ENCODE measurements at places on chromosomes 12 and 14. TPM values are rescaled to one million over a fixed set of nuclear protein-coding genes. Genes with fewer than 3 reads are reported as not detected.

- no peak overlapping the region for H3K4me3 ChIP-seq
- H3K36me3 ChIP-seq, result no peaks in the 10 kb centered on the region
- DNase-seq, result no peak
- H3K27me3 ChIP-seq, result no peaks in the 10 kb centered on the region
These were observed 176.9 kb upstream of the FBXO33 start for GRCh38 chr14:39609119-39609518.

DNA sequence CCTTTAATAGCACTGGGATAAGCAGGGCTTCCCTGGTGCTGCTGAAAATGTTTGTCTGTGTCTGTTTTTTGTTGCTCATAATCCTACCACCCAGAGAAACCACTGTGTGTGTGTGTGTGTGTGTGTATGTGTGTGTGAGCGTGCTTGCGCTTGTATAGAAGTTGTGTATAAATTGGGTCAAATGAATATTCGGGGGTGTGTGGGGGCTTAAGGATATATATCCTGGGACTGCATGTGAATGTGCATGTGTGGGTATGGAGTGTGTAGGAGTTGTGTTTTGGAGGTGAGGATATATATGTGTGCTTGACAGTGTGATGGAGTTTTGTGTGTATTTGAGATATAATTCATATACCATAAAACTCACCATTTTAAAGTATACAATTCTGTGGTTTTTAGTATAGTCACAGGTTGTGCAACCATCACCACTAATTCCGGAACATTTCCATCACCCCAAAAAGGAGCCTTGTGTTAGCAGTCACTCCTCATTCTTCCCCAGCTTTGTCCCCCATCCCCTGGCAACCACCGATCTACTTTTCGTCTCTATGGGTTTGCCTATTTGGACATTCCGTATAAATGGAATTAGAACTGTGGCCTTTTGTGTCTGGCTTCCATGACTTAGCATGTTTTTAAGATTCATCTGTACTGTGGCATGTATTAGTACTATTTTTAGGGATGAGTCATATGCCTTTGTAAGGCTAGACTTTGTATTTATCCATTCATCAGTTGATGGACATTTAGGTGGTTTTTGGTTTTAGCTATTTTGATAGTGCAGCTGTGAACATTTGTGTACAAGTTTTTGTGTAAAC, 25.6 kb downstream of the TCTN1 start:
- no peaks in the 10 kb centered on the region for H3K36me3 ChIP-seq
- peak overlapping the region; percentile 39 for H3K27ac ChIP-seq
- no peak for DNase-seq
- H3K4me1 ChIP-seq, result no peaks in the 10 kb centered on the region

Gene ACOT6
- not detected for total RNA-seq

GRCh38 chr12:124434354-124434753, 133.1 kb downstream of the NCOR2 start:
- H3K27ac ChIP-seq, result no peak overlapping the region
- no peak overlapping the region for H3K4me3 ChIP-seq
- H3K4me1 ChIP-seq, result peaks cover 25% of the 10 kb centered on the region

DNA sequence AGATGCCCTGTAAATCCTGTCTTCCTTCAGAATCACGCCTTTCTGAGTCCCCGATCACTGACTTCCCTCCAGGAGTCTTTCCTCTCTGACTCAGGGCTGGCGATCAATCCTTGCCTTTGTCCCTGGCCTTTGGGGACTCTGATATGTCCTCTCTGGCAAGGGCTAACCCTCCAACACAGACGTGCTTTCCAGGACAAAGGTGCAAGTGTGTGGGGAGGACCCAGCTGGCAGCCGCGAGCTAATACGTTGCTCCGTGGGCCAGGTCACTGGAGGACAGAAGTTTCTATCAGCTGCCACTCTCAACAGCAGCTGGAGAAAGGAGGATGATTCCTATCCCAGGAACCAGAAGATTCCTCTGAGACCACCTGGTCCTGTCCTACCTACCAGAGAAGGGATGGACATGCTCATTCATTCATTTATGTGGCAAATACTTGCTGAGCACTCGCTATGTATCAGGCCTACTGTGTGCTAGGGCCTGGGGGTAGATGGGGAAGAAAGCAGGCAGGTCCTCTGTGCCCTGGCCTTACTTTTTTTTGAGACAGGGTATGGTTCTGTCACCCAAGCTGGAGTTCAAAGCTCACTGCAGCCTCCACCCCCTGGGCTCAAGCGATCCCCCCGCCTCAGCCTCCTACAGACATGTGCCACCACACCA, 8.5 kb upstream of the SCARB1 start:
- no peak for DNase-seq
- no peak overlapping the region for H3K27ac ChIP-seq
- H3K4me3 ChIP-seq, result no peak overlapping the region
- no peaks in the 10 kb centered on the region for H3K36me3 ChIP-seq
- no peaks in the 10 kb centered on the region for H3K4me1 ChIP-seq

DNA sequence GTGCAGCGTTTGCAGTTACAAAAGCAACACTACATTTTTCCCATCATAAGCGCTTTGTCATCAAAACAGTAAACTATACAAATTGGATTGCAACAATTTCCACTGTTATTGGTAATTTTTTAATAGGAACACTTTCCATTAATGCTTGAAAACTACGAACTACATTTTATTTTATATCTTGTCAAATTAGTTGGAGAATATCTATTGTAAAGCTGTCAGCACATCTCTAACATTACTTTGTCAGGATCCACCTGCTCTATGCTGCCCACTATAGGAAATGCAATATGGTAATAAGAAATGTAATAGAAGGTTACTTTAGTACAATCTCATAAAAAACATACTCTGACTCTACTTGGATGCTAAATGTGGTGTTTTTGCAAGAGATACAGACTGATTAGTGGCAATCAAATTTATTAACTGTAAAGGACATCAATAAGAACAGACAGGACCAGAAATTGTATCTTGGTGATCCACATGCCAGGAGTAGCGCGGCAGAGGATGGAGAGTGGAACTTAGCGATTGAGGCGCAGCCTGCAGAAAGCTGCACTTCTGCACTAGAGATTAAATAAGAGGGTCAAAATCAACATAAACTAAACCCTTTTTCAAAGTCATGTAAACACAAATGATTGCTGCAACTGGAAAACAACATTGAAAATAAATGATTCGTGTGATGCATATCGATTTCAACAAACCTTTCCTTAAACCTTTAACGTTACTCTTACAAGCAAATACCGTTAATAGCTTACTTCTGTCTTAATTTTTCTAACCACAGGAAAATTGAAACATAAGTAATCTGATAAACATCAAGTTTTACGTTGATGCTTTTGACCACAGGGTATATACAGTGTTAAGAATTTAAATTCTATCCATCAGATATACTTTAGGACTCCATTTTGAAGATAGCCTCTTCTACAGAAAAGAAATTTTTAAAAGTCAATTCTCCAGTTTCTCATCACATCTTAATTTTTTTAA, 3.6 kb upstream of the ARID2 start:
- no peaks in the 10 kb centered on the region for H3K36me3 ChIP-seq
- peaks cover 43% of the 10 kb centered on the region for H3K4me1 ChIP-seq
- DNase-seq, result no peak
- peak overlapping the region; percentile 94 for H3K4me3 ChIP-seq
- H3K27me3 ChIP-seq, result no peaks in the 10 kb centered on the region

DNA sequence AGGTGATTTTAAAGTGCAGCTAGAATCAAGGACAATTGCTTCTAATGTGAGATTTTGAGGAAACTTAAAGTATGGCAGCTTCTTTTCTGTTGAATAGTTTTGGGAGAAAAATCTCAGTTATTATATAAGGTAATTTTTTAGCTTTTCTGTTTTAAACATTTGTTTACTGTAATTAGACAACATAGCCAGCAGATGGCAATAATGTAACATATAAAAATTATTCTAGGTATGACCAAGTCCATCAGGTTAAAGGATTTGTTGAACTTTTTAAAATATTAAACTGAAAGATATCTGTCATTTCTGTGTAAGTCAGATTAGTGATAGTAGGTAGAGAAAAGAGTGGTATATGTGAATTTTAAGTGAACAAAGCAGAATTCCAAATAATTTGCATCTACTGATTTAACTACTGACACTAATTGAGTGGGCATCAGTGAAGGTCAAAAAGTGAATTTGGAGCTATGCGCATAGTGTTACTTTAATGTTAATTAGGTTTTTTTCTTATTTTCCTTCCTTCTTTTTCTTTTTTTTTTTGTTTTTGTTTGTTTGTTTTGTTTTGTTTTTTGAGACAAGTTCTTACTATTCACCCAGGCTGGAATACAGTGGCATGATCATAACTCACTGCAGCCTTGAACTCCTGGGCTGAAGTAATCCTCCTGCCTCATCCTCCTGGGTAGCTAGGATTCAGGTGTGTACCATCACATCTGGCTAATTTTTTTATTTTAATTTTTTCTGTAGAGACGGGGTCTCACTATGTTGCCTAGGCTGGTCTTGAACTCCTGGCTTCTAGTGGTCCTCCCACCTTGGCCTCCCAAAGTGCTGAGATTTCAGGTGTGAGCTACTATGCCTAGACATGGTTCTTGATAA, 18.6 kb downstream of the PRORP start:
- no peak overlapping the region for H3K27ac ChIP-seq
- peaks cover 15% of the 10 kb centered on the region for H3K36me3 ChIP-seq
- H3K4me1 ChIP-seq, result no peaks in the 10 kb centered on the region
- DNase-seq, result no peak

GRCh38 chr12:88063375-88063774, 34.2 kb upstream of the C12orf50 start:
- no peak for DNase-seq
- no peak overlapping the region for H3K27ac ChIP-seq
- no peaks in the 10 kb centered on the region for H3K4me1 ChIP-seq
- no peaks in the 10 kb centered on the region for H3K36me3 ChIP-seq
- H3K27me3 ChIP-seq, result no peaks in the 10 kb centered on the region

GRCh38 chr14:50335389-50335788, 23.3 kb downstream of the DMAC2L start:
- no peaks in the 10 kb centered on the region for H3K27me3 ChIP-seq
- H3K4me1 ChIP-seq, result peaks cover 15% of the 10 kb centered on the region
- H3K4me3 ChIP-seq, result no peak overlapping the region
- H3K36me3 ChIP-seq, result peaks cover 4% of the 10 kb centered on the region

Gene CIROP
- total RNA-seq, result 1.1 TPM

Gene FBLN5
- total RNA-seq, result 824 TPM

DNA sequence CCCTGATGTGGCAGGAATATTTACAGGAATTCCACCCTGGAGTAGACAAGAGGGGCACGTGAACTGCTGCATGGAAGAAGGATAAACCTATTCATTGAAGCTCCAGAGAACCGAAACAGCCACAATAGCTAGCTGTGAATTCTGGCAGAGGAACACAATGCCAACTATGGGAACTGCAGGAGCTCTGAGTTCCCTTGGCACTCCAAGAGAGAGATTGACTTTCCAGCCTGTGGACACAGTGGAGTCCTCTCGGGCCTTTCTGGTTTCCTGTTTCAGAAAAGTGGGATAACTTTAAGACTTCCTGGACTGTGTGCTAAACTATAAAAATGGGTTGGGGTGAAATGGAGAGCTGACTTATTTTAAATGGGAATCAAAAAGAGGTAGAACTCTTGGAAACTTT, 11.9 kb downstream of the CACNA2D4 start:
- no peaks in the 10 kb centered on the region for H3K36me3 ChIP-seq
- H3K4me1 ChIP-seq, result no peaks in the 10 kb centered on the region
- H3K27me3 ChIP-seq, result no peaks in the 10 kb centered on the region
- H3K4me3 ChIP-seq, result no peak overlapping the region
- no peak overlapping the region for H3K27ac ChIP-seq
- no peak for DNase-seq

- no peak for DNase-seq
- no peak overlapping the region for H3K4me3 ChIP-seq
- no peaks in the 10 kb centered on the region for H3K27me3 ChIP-seq
- peak overlapping the region; percentile 42 for H3K27ac ChIP-seq
- peaks cover 33% of the 10 kb centered on the region for H3K4me1 ChIP-seq
These were observed 71.3 kb downstream of the TSPAN9 start for GRCh38 chr12:3148366-3149000.

DNA sequence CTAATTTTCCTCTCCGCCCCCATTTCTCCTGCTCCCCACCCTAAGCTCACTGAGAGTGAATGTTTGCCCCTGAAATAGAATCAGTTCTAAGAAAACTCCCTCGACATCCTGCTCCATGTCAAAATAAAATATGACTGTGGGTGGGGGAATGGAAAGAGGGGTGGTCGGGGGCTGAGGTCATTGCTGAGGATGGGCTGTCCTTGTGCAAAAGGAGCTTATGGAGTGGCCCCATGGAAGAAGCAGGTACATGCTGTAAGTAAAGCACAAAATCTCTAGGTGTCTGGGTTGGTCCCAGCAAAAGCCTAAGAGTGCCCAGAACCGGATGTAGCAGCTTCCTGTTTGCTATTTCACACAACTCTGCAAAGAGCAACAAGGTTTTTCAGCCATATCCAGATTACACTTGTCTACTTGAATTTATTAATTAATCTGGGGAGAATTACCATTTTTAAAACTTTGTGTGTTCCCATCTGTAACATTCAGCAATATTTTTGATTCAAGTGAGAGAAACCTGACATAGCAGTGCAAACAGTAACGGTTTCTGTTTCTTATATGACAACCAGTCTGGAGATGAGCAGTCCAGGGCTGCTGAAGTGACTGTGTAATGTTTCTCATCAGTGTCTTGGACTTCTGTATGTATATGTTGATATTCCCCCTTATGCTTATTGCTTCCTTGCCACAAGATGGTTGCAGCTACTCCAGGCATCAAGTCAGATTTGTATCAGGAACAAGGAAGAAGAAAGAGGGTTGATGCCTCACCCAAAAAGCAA, 40.4 kb upstream of the GZMB start:
- H3K27me3 ChIP-seq, result no peaks in the 10 kb centered on the region
- H3K4me3 ChIP-seq, result no peak overlapping the region
- DNase-seq, result no peak
- no peaks in the 10 kb centered on the region for H3K4me1 ChIP-seq

Gene CCDC175
- total RNA-seq, result 0.78 TPM

DNA sequence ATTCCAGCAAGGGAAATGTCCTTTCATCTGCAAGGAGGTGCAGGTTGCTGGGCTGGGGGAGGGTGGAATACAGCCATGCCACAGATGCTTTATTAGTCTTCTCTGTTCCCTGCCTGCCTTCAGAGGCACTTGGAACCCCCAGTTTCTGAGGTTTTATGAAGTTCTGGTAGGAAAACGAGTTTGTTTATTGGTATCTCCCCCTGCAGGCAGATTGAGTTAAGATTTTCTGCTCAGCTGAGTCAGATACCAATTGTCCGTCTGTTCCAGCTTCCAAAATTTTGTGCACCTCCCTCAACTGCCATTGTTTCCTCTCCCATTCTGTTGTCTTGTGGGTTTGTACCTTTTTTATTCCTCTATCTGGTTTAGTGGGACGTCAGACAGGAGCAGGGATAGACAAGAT, 155.6 kb downstream of the ETV6 start:
- H3K4me1 ChIP-seq, result no peaks in the 10 kb centered on the region
- no peak for DNase-seq
- no peak overlapping the region for H3K4me3 ChIP-seq
- H3K36me3 ChIP-seq, result no peaks in the 10 kb centered on the region
- H3K27ac ChIP-seq, result no peak overlapping the region
- no peaks in the 10 kb centered on the region for H3K27me3 ChIP-seq

DNA sequence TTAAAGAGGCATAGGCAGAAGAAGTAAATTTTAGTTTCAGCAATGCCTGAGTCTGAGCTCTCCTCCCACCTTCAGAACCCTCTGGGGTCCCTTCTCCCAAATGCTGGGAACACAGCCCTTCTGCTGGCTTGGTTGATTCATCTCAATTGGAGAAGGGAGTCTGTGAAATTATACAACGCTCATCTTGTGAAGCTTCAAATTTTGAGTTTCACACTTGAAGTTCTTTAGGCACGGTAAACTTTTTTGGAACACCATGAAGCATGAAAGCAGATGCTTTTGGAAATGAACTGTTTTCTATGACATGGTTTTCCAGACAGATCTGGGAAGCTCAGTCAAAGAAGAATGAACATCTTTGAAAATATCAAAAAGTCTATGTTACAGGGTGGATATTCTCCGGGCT, 69.9 kb downstream of the TBK1 start:
- no peaks in the 10 kb centered on the region for H3K27me3 ChIP-seq
- no peak overlapping the region for H3K4me3 ChIP-seq
- no peak overlapping the region for H3K27ac ChIP-seq
- no peaks in the 10 kb centered on the region for H3K4me1 ChIP-seq
- no peaks in the 10 kb centered on the region for H3K36me3 ChIP-seq

Gene STAB2
- total RNA-seq, result not detected
